ENCODE measurements at places on chromosomes 12 and 14. TPM values are rescaled to one million over a fixed set of nuclear protein-coding genes. Genes with fewer than 3 reads are reported as not detected.

Gene CRACR2A
- 15.8 TPM for total RNA-seq

Gene CBLN3
- total RNA-seq, result 9.3 TPM

Gene C12orf54
- total RNA-seq, result not detected

Gene TM7SF3
- total RNA-seq, result 24.2 TPM

Gene SLC16A7
- total RNA-seq, result 36.6 TPM

Gene TSPAN9
- 0.87 TPM for total RNA-seq

- DNase-seq, result no peak
These were observed 60.3 kb downstream of the ATP2B1 start for GRCh38 chr12:89648211-89648930.

DNA sequence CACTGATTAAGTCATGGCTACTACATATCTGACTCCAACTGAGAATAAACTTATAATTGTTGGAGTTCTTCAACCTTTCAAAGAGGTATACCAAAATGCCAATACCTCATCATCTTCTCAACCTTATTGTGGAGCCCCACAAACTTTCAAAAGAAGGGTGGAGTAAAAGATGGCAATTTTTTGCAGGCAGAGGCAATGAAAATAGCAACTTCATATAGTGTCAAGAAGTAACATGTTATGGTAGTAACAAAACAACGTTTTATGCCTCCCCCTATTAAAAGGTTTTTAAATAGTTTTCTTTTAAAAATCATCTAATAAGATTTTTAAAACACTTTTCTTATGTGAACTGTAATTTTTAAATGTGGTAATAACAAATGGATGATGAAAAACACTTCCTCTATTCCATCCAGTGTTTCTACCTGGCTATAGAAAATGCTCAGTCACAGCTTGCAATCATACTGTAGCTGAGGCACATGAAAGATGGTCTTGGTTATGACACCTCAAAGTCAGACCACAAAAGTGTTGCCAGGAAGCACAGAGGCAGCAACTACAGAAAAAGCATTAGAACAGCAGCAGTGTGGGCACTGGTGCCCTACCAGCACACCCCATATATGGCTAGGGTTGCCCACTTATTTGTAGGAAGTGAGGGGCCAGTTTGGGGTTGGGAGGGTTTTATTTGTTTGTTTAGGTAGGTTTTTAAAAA lies 7.0 kb downstream of the PPP1R12A start:
- DNase-seq, result peak; percentile 64

GRCh38 chr12:16175840-16176239 lies 101.6 kb downstream of the SLC15A5 start:
- DNase-seq, result no peak

GRCh38 chr12:116247377-116247776 lies 30.1 kb downstream of the MED13L start:
- DNase-seq, result no peak

- no peak for DNase-seq
These were observed 463.5 kb upstream of the PDE3A start for GRCh38 chr12:19904819-19905218.

DNA sequence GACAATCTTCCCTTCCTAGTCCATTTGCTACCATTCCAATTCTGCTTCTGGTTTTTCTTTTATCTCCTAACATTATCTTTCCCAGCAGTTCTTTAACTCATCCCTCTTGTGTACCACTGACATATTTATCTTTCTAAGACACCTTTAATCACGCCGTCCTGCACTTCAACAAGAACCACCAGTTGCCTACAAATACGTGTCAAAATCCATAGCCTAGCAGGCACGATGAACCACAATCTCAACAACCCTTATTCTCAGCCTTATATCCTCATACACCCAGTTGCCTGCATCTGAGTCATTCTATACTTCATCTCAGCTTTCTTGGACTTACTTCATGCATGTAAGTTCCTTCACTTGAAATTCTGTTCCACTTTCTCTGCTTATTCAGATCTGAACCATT lies 16.4 kb upstream of the ST8SIA1 start:
- no peak for DNase-seq

- DNase-seq, result no peak
These were observed 340.6 kb downstream of the SEC23A start for GRCh38 chr14:38762426-38762825.

- no peak for DNase-seq
These were observed 88.3 kb upstream of the ATP2B1 start for GRCh38 chr12:89796798-89797382.

DNA sequence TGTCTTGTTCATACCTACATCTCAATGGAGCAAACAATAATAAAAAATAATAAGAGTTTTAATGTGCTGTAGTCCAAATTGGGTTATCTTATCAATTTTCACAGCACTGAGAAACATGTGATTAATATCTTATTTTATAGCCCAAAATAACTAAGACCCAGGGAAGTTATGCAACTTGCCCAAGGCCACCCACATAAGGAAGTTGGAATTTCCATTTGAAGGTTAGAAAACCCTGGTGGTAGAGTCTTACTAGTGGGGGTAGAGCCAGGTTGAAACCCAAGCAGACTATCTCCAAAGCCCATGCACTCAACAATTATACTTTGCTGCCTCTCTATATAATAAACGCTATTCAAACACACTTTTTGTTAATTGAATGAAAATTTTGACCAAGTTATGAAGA lies 270.0 kb upstream of the CAND1 start:
- no peak for DNase-seq

DNA sequence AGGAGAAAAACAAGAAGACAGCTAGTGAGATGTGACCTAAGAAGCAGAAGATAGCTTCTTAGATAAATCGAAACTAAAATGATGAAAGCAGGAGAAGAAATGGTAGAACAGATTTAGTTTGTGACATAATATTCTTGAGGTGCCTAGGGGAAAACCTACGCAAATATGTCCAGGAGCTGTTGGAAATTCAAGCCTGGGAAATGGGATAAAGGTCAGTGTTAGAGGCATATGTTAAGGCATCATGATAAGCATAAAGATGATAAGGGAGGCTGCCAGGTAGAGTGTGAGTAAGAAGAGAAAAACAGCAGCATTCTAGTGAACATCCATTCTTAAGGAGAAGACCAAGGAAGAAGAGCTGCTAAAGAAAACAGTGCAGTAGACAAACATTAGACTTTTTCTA lies 109.6 kb upstream of the LGR5 start:
- DNase-seq, result no peak

DNA sequence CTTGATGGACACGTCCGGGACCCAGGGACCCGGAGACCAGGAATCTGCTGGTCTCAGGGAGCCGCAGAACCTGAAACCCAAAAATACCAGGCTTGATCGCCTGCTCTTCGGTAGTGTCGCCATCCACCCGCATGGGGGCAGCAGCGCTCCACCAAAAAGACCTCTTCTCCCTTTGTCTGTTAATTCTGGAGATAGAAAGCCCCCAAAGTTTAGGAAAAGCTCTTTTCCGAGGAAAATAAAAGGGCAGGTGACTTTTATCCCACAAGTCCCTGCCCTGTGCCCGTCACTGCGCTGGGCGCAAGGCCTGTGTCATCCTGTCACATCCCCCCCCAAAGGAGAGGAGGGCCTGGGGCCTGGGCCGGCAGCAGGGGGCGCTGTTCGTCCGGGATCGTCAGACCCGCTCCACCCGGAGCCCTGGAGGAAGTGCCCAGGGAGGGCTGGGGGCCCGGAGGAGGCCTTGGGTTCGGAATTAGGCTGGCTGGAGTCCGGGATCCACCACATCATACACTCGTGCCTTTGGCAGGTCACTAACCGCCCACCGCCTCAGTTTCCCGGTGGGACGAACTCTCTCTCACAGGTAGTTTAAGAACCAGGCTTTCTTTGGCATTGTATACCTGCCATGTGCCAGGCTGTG lies 31.9 kb downstream of the DAD1 start:
- DNase-seq, result peak; percentile 94

GRCh38 chr14:69708586-69709560 lies 58.1 kb upstream of the SRSF5 start:
- DNase-seq, result peak; percentile 62
